ENCODE measurements at places on chromosomes 2 and 18.
A peak's percentile ranks its signal among the peaks of the same experiment; 100 is the strongest.

GRCh38 chr18:74654638-74655037 is 57.0 kb downstream of the ZNF407 start:
- DNase-seq: peak; percentile 9

- no peak for DNase-seq
Measured at GRCh38 chr2:100981011-100981410, 21.1 kb upstream of the RPL31 start.

DNA sequence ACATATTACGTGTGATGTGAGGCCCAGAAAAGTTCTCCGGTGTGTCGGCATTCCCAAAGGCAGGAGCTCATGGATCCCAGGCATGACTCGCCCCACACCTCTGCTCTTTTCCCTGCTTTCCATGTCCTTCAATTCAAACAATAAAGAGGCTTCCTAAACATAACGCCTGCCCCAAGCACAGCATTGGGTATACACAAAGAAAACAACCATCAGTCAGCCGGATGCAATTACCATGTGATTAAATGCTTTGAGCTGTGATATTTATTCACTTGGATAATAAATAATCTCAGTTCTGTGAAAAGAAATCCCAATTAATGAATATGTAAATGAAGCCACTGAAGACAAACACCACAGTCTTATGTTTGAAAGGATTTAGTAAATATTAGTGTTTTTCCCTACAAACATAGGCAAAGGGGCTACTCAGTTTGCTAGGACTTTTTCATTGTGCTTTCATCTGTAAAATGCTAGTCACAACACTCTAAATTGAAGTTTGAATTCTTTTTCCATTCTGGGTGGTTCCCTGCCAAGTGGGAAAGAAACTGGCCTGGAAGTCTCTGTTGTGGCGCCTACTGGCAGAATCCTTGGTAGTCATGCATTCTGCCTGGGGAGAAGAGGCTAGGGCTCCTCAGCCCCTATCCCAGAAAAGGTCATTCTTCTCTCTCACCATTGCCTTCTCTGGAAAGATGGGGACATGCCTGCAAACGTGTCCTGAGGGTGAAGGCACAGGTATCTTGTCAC is 144.7 kb downstream of the COL6A3 start:
- DNase-seq: no peak

DNA sequence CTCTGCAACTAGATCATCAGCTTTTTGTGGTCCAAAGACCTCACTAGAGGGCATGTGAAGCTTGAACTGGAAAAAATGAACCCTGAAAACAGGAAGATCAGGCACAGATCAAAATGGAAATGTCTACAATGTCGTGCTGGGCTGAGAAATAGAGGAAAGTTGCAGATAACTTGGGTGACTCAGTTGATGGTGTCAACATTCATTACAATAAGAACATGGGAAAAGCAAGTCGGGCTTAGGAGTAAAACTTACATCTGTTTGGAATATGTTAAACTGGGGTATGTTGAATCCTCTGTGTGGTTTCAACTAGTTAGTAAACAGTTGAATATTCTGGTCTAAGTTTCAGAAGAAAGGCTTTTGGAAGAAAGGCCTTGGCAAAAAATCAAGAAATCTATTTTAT is 940.4 kb downstream of the ERBB4 start:
- no peak for DNase-seq

DNA sequence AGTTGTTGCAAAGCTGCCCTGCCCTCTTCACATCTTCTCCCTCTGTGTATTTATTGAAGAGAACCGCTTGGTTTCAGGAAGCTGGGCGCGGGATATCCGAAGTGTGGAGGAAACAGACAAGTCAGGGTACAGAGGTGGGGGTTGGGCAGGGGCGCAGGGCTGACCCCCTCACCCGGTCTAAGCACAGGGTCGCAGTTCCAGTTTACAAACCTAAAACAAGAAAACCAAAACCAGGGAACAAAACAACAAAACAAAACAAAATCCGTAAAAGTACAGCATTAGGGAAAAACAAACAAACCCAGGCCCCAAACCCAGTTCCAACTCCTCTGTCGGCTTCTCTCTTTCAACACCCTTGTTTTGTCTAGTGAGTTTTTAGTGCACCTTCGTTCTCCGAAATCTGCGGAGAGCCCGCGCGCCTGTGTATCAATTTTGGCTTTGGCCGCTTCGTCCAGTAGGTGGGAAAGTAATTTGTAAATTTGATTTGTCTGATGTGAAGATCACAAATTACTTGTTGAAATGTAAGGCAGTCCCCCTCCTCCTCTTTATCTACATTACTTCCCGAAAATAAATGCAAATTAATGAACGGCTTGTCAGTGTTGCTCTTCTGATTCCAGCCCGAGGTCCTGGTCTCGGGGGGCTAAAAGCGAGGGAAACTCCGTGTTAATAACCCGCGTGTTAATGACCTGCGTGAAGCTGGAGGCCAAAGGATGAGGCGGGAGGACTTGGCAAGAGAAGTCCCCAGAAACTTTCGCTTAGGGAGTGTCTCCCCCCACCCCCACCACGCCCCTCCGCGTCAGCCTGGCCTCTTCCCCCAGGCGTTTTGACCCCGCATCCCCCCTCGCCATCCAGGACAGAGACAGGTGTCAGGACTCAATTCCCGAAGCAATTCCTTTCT is 6.9 kb downstream of the OTX1 start:
- DNase-seq: no peak

GRCh38 chr2:218960309-218961165 is 1.1 kb downstream of the CDK5R2 start:
- no peak for DNase-seq

DNA sequence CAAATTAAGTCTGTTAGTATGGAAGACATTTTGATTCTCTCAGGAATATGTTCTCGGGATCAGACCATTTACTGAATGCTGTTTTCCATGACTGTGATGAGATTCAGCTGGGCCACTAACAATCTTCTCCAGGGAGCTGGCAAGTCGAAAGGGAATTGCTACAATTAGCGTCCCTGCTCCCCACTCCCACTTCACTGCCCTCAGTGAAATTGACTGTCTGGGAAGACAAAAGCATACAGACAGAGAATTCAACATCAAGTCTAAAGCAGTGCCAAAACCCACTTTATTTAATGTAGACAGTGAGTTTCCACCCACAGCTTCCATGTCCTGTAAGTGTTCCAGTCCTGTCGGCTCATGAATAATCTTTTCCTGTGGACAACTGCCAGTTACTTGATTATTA is 34.0 kb upstream of the COL3A1 start:
- DNase-seq: no peak

DNA sequence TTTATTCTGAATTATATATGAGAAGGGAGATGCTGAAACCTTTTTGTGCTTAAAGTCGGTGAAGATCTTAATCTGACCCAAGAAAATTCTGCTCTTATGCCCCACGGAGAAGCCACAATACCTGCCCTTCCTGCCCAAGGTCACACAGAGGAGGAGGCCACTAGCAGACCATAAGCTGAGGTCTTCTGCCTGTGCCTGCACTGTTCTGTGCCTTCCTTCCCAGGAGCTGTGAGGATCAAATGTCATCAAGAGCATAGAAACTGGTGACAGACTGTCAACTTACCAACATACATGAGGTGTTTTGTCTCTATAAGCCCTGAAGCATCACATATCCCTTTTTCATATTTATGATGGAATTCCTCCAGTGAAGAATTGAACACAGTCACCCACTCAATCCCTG is 233.3 kb downstream of the C1D start:
- DNase-seq: no peak

DNA sequence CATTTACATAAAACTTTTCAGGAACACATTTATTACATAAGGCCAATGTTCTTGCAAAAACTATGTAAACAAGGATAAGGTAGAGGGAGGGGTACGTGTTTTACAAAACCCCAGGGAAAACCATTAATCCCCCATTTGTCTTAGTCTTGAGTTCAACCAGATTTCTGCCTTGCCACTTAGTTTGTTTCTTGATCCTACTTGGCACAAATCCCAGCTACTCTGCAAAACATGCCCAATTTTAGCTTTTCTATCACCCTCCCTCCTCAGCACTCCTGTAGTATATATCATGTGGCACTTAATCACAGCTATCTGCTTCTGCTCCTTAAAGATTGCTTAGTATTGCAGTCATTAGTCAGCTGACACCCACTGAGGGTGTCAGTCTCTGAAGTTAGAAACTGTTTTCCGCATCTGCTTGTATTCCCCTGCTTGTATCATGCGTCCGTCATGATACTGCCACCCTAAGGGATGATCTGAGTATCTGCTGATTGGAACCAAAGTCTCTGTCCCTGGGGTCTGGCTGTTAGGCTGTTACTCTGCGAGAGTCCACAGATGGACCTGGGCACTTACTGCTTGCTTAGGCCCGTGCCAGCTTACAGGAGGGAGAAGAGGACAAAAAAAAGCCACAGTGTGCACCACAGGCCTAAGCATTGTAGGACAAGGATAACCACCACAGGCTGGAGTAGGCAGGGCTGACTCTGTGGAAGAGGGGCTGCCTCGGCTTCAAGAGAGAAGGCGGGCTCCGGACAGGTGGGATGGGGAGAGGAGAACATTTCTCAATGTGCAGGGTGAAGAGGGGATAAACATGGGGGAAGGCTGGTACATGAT is 82.2 kb downstream of the EPAS1 start:
- no peak for DNase-seq

- no peak for DNase-seq
Measured at GRCh38 chr2:148900350-148900837, 25.4 kb downstream of the KIF5C start.

Measured in kidney glomerular epithelial cell (primary cell).